ENCODE measurements at places on chromosomes 1 and 21.
A peak's percentile ranks its signal among the peaks of the same experiment; 100 is the strongest.

GRCh38 chr21:31623664-31624063 lies 35.8 kb upstream of the SOD1 start:
- no peak for DNase-seq

DNA sequence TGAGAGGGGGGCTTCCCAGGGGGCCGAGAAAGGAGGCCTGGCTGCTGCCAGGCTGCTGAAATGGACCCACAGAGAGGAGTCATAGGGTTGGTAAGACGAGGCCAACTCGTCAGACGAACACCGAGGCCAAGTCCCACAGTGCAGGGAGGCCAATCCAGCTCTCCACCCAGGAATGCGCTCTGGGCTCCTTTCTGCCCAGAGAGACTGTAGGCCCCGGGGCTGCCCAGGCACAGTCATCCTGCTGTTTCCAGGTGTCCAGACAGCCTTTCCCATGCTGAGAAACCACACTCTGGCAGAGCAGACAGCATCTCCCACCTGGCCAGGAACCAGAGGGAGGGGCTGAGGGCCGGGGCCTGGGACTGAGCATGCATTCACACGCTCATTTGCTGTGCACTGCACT lies 26.7 kb upstream of the RSPO1 start:
- DNase-seq, result no peak

DNA sequence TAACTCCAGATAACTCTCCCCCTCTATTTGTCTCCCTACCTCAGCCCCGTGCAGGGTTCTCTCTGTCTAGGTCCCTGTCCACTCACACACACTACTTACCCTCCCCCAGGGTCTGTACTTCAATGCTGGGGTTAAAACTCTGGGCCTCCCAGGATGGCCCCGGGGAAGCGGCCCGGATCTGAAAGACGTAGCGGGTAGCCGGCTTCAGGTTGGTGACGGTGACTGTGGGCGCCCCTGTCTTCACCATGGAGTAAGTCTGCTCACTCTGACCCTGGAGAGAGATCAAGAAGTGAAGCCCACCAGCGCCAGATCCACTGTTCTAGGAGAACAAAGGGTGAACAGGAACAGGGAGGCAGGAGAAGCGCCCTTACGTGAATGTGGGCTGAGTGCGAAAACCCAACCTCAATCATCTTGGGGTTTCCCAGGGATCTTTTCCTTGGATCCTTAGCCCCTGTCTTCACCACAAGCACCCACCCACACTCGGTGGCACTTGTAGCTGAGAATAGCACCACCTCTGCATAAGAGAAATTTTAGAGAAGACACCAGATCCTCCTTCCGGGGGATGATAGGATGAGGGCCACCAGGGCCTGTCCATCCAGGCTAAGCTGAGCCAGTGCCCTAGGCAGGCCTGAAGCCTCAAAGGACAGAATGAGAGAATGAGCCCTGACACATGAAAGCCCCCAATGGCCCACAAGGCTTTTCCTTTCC lies 33.5 kb downstream of the EPHA10 start:
- DNase-seq, result no peak

DNA sequence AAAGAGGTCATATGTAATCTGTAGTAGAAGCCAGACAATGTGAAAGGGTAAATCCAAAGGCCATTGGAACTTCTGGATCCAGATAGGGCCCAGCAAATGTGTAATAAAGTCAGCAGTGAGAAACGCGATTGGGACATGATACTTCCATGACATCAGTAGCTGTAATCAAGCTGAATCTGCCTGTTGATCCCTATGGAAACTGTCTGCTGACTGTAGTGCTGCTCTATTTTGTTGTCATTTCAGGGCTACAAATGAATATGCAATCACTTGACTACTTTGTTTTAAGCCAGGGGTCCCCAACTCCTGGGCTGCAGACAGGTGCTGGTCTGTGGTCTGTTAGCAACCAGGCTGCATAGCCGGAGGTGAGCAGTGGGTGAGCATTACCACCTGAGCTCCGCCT lies 46.0 kb upstream of the RHOU start:
- no peak for DNase-seq

- DNase-seq, result no peak
Observed at GRCh38 chr1:201576914-201577313, 38.0 kb downstream of the NAV1 start.

DNA sequence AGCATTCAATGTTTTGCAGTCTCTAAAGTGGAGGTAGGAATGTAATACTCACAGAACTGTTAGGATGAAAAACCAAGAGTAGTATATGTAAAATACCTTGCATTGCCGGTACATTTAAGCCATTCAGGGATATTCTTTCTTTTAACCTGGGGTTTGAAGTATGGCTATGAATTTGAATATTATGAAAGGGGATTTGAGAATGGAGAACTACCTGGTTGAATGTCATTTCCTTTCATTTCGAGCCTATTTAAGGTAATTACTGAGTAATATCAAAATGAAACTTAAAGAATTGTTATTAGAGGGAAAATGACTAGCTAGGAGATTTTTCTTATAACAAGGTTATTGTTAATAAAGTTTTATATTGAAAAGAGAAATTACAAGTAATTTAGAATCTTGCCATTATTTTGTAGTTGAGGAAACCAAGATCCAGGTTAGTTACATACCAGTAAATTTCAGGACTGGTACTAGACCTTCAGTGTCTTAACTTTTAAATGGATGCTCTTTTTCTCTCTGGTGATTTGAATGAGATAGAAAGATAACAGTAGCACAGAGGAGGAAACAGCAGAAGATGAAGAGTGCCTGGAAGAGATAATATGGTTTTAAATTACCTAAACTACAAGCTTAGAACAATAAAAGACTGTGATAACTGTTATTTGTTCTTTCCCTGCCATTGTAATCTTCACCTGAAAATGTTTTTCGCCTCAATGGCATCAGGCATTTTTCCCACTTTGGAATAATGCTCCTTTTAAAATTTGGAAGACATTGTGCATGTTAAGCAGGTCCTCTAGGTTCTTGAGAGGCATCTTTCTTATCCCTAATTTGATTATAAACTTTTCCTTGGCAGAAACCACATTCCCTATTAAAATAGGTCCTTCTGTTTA lies 103.2 kb downstream of the PKN2 start:
- DNase-seq, result no peak

DNA sequence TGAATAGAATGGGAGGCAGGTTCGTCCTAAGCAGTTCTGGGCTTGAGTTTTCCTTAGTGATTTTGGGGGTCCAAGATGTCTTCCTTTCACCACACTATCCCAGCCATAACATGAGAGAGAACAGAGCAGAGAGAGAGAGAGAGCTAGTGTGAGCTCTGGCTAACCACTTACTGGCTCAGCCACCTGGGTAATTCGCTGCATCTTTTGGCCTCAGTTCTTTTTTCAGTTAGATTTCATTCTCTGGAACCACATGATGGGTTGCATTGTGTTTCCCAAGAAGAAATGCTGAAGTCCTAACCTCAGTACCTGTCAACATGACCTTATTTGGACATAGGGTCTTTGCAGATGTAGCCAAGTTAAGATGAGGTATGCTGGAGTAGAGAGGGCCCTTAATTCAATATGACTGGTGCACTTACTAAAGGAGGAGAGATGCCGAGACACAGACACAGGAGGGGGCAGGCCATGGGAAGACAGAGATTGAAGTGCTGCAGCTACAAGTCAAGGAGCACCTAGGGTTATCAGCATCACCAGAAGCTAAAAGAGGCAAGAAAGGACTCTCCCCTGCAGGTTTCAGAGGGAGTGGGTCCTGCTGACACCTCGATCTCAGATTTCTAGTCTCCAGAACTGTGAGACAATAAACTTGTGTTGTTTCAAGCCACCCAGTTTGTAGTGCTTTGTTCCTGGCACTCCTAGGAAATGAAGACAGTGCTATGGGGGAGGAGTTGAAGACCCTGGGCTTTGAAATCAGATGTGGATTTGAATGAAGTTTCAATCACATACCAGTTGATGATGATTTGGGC lies 26.2 kb upstream of the TARBP1 start:
- DNase-seq, result no peak

- DNase-seq, result peak; percentile 77
Observed at GRCh38 chr1:207004931-207005830, 27.4 kb downstream of the C1orf116 start.

- no peak for DNase-seq
Observed at GRCh38 chr1:204287466-204287891, 72.2 kb downstream of the PLEKHA6 start.
